ENCODE measurements at places on chromosomes 16 and 17.
A peak's percentile ranks its signal among the peaks of the same experiment; 100 is the strongest.

DNA sequence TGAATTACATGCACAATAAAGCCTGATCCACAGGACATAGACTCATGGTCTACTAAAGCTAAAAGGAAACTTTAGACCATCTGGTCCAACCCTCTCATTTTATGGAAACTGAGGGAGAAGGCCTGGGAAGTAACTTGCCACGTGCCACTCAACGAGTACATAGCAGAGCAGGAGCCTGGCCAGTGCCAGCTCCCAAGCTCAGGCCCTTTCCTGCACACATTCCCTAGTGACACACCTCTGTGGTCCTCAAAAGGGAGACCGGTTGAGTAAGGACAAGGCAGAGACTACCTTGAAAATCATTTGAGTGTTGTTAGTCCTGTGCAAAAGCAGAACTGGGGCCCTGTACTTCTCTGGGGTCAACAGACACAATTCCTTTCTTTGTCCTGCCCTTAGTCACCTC is 2.8 kb downstream of the CCL4L2 start:
- DNase-seq, result no peak

DNA sequence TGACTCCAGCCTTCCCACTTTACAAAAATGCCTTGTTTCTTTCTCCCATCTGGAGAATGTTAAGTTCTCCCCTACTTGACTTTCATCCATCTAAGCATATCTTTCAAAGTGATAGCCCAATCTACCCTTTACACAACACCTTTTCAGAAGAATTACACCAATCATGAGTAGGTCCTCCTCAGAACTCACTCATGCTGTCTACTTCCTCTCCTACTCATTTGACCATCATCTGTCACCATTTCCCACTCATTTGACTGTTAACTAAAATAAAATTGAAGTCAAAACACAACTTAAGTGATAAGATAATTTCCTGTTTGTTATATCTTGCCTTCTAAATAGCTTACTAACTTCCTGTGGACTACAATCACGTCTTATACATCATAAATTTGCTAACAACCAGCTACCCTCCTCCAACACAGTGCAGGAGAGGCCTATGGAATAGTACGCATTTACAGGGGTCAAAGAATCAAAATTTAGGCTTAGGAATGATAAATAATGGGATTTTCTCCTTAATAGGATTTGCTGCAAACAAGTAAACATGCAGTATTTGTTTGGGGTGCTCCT is 16.1 kb downstream of the KCNJ16 start:
- no peak for DNase-seq

GRCh38 chr17:39664581-39665561 is at the start of gene TCAP:
Gene TCAP (plus strand): TSS chr17:39665349. CDS start chr17:39665360, 11 bp downstream.
- no peak for DNase-seq

DNA sequence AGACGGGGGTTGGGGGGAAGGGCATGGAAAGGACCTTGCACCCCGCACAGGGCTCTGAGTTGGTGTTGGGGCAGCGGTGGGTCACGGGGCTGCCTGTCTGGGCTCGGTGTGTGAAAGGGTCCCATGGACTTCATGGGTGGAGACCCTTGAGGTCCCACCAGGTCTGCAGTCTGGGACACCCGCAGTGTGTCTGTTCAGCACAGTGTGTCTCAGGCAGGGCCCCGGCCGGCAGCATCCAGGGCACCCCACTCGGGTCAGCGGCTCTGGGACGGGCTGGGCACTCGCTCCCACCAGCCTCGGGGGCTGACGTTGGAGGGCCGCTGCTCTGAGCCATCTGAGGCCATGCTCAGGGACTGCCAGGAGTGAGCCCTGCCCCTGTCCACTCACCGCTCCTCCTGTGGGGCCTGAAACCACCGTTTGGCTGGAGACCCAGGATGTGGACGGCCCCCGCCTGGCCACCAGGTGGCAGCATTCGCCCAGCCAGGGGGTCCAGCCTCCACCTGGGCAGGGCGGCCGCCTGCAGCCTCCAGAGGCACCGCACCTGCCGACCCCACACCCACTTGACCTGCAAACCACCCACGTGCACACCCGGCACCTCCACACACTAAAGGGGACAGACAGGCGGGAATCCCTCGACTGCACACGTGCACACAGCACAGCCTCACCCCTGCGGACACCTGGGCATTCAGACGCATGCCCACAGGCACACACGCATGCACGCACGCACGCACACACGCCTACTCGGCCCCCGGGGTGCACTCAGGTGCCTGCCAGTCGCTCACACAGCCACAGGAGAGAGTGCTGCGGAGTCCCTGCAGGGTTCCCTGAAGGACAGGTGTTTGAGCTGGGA is 10.1 kb upstream of the ZFPM1 start:
- peak; percentile 77 for DNase-seq

DNA sequence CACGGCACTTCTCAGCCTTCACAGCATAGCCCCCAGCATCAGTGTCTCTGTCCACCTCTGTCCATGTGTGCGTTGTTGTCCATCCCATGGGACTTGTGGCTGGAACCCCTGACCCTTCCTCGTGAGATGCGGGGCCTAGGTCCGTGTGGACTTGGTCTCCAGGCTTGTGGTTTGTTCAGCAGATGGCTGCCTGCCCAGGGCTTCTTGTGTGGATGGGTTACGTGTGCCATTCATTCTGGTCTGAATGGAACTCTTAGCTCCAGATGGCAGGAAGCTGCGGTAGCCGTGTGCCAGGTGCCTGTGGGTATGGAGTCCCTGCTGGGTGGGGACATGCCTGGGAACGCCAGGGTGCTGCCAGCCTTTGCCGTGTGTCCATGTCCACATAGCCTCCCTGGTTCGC is 31.7 kb upstream of the NUDT16L1 start:
- no peak for DNase-seq

GRCh38 chr17:80424261-80424660 is 9.3 kb downstream of the ENDOV start:
- DNase-seq, result no peak

DNA sequence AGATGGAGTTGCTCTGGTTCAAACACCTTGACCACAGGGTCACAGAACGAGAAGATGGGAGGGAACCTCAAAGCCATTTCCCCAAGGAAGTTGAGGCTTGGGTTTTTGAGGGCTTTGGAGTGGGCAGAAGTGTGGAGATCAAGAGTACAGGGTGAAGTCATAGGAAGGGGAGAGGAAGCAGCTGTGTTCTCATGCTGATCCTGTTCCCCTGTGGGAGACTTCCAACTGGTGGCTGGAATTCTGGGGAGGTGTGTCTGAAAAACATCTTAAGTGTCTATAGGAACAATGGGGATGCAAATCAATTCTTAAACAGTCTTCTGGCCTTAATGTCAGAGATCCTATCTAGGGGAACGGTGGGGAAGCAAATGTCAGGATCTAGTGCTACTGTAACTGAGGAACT is 38.8 kb upstream of the HSBP1 start:
- no peak for DNase-seq

GRCh38 chr16:74862743-74863244 is 88.2 kb upstream of the FA2H start:
- no peak for DNase-seq

GRCh38 chr16:47142486-47142820 is 1.3 kb downstream of the NETO2 start:
- DNase-seq, result no peak

- no peak for DNase-seq
Measured at GRCh38 chr16:12504312-12504711, 299.4 kb downstream of the CPPED1 start.

DNA sequence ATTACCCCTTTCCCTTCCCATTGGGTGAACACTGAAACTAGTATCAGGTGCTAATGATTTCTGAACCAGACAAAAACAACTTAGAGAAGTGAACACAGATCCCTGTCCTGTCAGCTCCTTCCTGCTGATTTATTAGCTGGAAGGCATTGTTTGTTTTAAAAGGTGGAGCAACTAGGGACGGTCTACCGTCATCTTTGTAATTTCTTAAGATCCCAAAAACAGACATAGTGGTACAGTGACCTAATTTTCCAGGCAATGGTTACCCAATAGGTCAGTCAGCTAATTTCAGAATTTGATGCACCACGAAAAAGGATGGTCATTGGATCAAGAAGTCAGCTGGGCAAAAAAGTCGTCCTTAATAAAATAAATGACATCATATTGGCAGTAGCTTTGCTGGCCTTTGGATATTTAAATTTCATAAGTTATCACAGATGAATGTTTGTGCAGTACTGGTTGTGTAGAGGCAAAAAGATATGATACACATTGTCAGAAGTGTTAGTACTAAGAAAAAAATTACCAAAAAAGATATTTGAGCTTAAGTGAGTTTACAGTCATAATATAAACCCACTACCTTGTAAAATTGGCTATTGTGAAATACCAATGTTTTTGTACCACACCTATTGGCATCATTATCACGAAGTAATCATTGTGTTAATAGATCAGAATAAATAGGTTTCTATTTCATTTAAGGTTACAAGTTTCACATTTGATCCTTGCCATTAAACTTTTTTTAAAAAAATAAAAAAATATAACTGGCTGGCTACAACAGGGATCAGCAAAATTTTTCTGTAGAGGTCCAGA is 27.2 kb upstream of the KCNJ16 start:
- DNase-seq, result no peak

DNA sequence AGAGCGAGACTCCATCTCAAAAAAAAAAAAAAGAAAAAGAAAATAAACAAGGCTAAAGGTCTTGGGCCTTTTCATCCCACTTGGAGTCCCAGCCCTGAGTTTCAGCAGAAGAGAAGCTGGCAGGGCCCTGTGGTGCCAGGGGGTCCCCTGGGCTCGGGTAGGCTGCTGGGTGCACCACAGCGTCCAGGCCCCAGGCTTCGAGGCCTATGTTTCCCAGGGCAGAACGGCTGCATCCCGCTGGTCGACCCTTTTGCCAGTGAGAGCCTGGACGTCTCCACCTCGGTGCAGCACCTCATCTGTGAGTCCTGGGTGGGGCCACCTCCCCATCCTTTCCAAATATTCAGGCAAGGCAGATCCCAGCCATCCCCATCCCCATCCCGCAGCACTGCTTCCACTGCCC is 2.2 kb downstream of the TMEM235 start:
- no peak for DNase-seq

DNA sequence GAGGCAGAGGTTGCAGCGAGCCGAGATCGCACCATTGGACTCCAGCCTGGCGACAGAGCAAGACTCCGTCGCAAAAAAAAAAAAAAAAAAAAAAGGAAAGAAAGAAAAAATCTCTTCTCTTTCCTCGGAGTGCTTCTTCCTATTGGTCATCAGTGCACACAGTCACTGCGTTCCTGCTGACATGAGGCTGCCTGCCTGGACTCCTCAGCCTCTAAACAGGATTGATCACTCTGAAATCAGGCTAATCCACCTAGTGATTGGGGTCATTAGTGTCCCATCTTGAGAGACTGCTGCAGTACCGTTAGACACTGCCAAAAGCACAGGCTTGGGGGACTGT is 30.8 kb downstream of the PLCD3 start:
- no peak for DNase-seq

GRCh38 chr17:73069841-73070240 is 22.6 kb downstream of the SLC39A11 start:
- no peak for DNase-seq
